Naive B cell (primary cell): ENCODE measurements at places on chromosomes 11 and 22.

- peak; percentile 55 for DNase-seq
- peaks cover 4% of the 10 kb centered on the region for H3K27me3 ChIP-seq
- H3K4me3 ChIP-seq: no peak overlapping the region
- H3K27ac ChIP-seq: peak overlapping the region; percentile 49
These were observed 77.9 kb upstream of the TOP3B start for GRCh38 chr22:22060200-22061084.

DNA sequence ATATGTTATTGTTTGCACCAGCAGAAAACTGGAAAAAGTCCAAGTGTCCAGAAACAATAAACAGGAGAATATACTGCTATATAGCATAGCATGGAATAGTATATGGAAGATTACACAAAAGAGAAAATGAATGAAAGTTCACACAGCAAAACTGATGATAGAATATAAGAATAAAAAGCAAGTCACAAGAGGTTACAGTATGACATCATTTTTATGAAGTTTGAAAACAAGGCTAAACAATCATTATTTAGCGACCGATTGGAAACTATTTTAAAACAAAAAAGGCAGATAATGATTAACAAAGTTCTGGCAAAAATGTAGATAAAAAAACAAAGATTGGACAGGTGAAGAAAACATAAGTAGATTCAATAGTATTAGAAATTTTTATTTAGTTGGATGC lies 47.1 kb downstream of the SOX6 start:
- H3K27ac ChIP-seq: no peak overlapping the region
- no peaks in the 10 kb centered on the region for H3K4me1 ChIP-seq
- no peaks in the 10 kb centered on the region for H3K36me3 ChIP-seq
- H3K4me3 ChIP-seq: no peak overlapping the region

DNA sequence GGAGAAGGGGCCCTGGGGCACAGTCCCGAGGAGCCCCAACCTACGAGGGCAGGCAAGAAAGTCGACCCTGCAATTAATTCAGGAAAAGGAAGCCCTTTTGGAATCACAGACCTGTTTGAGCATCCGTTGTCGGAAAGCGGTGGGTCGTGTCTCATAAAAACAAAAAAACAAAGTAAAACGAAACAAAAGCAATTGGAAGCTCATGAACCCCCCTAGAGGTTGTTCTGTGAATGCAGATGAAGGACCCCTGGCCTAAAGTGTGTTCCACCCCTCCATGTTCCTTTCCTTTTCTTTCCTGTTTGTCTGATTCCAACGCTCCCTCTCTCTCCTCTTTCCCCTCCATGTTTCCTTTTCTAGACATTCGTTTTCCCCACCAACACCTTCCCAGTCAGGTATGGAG lies 203.7 kb downstream of the GRIK4 start:
- peak overlapping the region; percentile 63 for H3K4me3 ChIP-seq
- DNase-seq: no peak
- H3K27ac ChIP-seq: no peak overlapping the region
- H3K36me3 ChIP-seq: no peaks in the 10 kb centered on the region

DNA sequence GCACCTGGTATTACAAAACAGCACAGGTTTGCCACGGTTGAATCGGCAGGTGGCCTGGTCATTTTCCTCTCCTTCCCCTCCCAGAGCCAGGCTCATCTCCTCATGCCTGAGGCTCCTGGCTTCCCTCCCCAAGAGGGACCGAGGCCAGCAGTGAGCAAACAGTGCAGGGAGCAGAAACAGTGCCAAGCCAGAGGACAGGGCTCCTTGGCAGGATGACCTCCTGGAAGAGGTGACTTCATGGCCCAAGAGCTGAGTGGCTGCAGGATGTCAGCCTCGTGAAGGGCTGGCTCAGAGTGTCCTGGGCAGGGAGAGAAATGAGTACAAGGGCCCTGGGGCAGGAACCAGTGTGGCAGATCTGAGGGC lies 22.8 kb upstream of the PPFIA1 start:
- no peak for DNase-seq
- H3K36me3 ChIP-seq: no peaks in the 10 kb centered on the region
- no peak overlapping the region for H3K27ac ChIP-seq
- peaks cover 3% of the 10 kb centered on the region for H3K4me1 ChIP-seq
- no peak overlapping the region for H3K4me3 ChIP-seq

- H3K27me3 ChIP-seq: peaks cover 11% of the 10 kb centered on the region
- H3K4me3 ChIP-seq: no peak overlapping the region
- DNase-seq: no peak
- no peaks in the 10 kb centered on the region for H3K36me3 ChIP-seq
- H3K27ac ChIP-seq: no peak overlapping the region
These were observed 1.9 kb upstream of the OR6Q1 start for GRCh38 chr11:58028687-58029411.

GRCh38 chr11:24760681-24761080 lies 263.8 kb downstream of the LUZP2 start:
- no peak overlapping the region for H3K27ac ChIP-seq
- H3K36me3 ChIP-seq: no peaks in the 10 kb centered on the region
- H3K27me3 ChIP-seq: no peaks in the 10 kb centered on the region
- no peak for DNase-seq

DNA sequence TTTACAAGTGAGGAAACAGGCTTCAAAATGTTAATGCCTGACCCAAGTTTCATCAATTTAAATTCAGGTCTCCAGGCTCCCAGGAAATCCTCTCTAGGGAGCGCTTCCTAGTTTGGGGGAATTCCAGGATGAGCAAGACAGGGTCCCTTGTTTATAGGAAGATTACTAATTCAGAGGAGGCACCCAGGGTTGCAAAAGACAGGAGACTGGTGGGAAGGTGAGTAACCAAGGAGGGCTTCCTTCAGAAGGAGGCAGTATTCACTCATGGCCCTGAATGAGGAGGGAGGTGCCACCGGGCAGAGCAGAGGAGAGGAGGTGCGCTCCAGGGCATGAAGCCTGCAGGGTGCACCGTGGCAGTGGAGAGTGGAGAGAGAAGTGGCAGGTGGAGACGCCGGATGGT lies 1.6 kb downstream of the TMEM132A start:
- peaks cover 7% of the 10 kb centered on the region for H3K27me3 ChIP-seq
- no peak overlapping the region for H3K27ac ChIP-seq
- no peak overlapping the region for H3K4me3 ChIP-seq
- no peak for DNase-seq
- peaks cover 18% of the 10 kb centered on the region for H3K36me3 ChIP-seq
- H3K4me1 ChIP-seq: peaks cover 40% of the 10 kb centered on the region

DNA sequence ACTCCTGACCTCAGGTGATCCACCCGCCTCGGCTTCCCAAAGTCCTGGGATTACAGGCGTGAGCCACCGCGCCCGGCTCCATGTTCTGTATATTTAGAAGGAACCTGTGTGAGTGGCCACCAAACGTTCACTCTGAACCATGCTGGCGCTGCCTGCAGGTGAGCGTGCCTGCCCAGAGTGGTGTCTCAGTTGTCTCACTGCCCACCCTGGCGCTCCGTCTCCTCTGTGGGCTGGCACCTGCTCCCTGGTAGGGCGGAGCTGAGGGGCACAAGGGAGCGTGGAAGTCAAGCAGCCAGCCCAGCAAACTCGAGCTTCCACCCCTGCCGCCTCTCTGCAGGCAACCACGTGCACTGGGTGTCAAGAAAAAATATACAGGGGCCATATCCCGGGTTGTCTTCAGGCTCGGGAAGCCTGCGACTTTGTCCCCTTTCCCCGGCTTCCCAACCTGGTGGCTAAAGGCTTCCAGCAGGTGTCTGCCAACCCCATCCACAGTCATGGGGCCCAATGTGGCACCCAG lies 16.7 kb downstream of the TXN2 start:
- no peaks in the 10 kb centered on the region for H3K27me3 ChIP-seq
- H3K4me1 ChIP-seq: peaks cover 17% of the 10 kb centered on the region
- H3K27ac ChIP-seq: no peak overlapping the region
- no peaks in the 10 kb centered on the region for H3K36me3 ChIP-seq

GRCh38 chr11:33323421-33323820 lies 66.2 kb downstream of the HIPK3 start:
- no peaks in the 10 kb centered on the region for H3K27me3 ChIP-seq
- H3K4me3 ChIP-seq: no peak overlapping the region
- no peaks in the 10 kb centered on the region for H3K36me3 ChIP-seq
- H3K4me1 ChIP-seq: peaks cover 19% of the 10 kb centered on the region

- no peak for DNase-seq
- H3K36me3 ChIP-seq: peaks cover 5% of the 10 kb centered on the region
- H3K4me1 ChIP-seq: peaks cover 4% of the 10 kb centered on the region
- H3K27me3 ChIP-seq: peaks cover 22% of the 10 kb centered on the region
These were observed 7.3 kb downstream of the CABP7 start for GRCh38 chr22:29727131-29727523.

DNA sequence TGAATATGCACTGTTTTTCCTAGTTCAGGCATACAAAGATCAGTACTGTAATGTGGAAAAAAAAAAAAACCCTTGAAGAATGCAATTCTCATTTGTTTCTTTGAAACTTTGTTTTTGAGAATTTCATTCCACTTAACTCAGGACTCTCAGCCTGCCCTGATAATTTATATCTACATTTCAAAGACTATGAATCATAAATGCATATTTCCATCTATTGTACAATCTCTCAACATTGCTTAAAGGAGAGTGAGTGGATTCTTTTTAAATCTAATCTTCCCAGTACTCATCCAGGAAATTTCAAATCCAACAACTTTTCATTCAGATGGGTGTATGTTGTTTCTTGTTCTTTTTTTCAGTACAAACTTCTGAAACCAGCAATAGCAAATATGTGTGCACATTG lies 322.2 kb upstream of the DDI1 start:
- no peak overlapping the region for H3K27ac ChIP-seq
- peaks cover 4% of the 10 kb centered on the region for H3K4me1 ChIP-seq
- no peak overlapping the region for H3K4me3 ChIP-seq
- H3K36me3 ChIP-seq: no peaks in the 10 kb centered on the region
- H3K27me3 ChIP-seq: peaks cover 18% of the 10 kb centered on the region
- no peak for DNase-seq

GRCh38 chr11:120061761-120062560 lies 76.0 kb downstream of the TRIM29 start:
- H3K4me1 ChIP-seq: no peaks in the 10 kb centered on the region
- H3K27ac ChIP-seq: no peak overlapping the region
- H3K27me3 ChIP-seq: peaks cover 47% of the 10 kb centered on the region
- H3K36me3 ChIP-seq: no peaks in the 10 kb centered on the region
- DNase-seq: no peak
- no peak overlapping the region for H3K4me3 ChIP-seq

- H3K4me3 ChIP-seq: no peak overlapping the region
- peaks cover 48% of the 10 kb centered on the region for H3K36me3 ChIP-seq
- peaks cover 20% of the 10 kb centered on the region for H3K4me1 ChIP-seq
- DNase-seq: no peak
- H3K27me3 ChIP-seq: no peaks in the 10 kb centered on the region
- H3K27ac ChIP-seq: no peak overlapping the region
These were observed 12.9 kb downstream of the RNF141 start for GRCh38 chr11:10528121-10528520.

GRCh38 chr11:44911029-44911814 lies 39.5 kb downstream of the TP53I11 start:
- H3K27me3 ChIP-seq: peaks cover 42% of the 10 kb centered on the region
- no peaks in the 10 kb centered on the region for H3K36me3 ChIP-seq
- no peak overlapping the region for H3K4me3 ChIP-seq
- peak; percentile 68 for DNase-seq
- H3K4me1 ChIP-seq: peaks cover 34% of the 10 kb centered on the region
- H3K27ac ChIP-seq: no peak overlapping the region

GRCh38 chr11:64448599-64449380 lies 89.8 kb downstream of the RPS6KA4 start:
- no peaks in the 10 kb centered on the region for H3K27me3 ChIP-seq
- peak overlapping the region; percentile 98 for H3K27ac ChIP-seq
- DNase-seq: peak; percentile 66
- no peaks in the 10 kb centered on the region for H3K36me3 ChIP-seq

DNA sequence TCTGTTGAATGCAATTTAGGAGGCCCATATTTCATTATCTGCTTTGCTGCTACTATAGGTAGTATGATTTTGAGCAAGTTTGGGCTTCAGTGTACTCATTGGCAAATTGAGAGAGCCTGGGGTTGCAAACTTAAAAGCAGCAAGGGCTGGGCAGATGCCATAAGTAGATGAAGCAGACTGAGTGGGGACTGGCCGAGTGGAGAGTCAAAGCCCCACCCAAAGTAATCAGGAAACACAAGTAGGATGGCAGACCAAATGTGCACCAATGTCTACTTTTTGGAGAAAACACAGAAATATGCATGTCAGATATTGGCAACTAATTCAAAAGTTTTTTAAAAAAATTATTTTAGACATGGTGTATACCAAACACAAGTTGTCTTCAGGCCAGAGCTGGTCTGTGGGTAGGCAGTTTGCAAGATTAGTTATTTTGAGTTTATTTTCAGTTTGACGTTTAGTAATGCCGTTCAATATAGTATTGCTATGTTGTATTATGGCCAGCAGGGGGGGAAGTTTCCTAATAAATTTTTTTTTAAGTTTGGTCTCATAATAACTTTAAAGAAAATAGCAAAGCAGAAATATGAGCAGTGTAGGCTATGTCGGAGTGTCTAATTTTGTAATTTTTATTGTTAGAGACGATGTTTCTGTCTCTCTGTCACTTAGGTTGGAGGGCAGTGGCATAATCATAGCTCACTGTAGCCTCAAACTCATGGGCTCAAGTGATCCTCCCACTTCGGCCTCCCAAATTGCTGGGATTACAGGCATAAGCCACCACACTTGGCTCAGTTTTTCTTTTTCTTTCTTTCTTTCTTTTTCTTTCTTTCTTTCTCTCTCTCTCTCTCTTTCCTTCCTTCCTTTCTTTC lies 105.1 kb downstream of the HIPK3 start:
- H3K4me1 ChIP-seq: no peaks in the 10 kb centered on the region
- no peaks in the 10 kb centered on the region for H3K27me3 ChIP-seq
- H3K4me3 ChIP-seq: no peak overlapping the region
- DNase-seq: peak; percentile 27
- H3K27ac ChIP-seq: no peak overlapping the region
